Hematopoietic multipotent progenitor cell treated with erythropoietin and hydrocortisone succinate and interleukin-3 and kit ligand, for 17 days (in vitro differentiated cells): ENCODE measurements at places on chromosomes 16 and 17.

DNA sequence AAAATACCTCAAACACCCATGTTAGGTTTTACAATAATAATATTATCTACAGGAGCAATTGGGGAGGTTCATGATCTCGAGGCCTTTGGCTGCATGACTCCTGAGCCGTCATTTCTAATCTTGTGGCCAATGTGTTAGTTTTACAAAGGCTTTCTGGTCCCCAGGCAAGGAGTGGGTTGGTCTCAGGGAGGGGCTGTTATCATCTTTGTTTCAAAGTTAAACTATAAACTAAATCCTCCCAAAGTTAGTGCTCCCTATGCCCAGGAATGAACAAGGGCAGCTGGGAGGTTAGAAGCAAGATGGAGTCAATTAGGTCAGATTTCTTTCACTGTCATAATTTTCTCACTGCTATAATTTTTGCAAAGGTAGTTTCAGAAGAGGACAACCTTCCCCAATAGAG, 9.1 kb upstream of the CCL5 start:
- no peak for DNase-seq

DNA sequence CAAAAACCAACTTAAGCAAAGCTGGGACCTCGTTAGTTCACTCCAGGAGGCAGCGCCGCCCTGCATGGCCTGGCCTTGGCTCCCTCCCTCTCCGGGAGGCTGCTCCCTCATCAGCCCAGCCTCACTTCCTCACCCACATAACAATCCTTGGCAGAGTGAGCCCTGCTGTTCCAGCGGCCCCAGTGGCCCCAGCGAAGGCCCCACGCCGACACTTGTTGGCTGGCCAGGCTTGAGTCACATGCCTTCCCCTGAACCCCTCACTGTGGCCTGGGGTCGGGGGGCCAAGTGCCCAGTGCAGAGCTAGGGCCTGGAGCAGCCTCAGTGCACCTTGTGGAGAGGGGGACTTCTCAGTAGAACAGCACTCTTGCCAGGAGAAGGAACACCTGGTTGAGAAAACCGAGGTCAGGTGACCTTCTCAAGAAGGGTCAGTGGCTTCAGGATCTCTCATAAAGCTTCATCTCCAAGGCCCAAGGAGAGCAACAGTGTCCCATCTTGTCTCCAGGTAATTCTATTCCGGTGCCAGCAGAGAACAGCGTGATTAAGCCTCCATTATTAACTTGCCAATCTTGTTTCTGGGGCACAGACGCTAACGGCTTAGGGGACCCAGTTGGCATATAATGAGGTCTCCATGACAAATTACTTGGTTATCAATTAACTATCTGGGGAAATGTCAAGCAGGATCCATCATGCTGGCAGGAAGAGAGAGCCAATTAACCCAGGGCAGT, 26.8 kb downstream of the ENDOV start:
- DNase-seq: no peak

GRCh38 chr16:70419384-70420327, 19.2 kb downstream of the ST3GAL2 start:
- DNase-seq: no peak

GRCh38 chr17:3571043-3571900, 13.7 kb upstream of the TRPV3 start:
- no peak for DNase-seq

DNA sequence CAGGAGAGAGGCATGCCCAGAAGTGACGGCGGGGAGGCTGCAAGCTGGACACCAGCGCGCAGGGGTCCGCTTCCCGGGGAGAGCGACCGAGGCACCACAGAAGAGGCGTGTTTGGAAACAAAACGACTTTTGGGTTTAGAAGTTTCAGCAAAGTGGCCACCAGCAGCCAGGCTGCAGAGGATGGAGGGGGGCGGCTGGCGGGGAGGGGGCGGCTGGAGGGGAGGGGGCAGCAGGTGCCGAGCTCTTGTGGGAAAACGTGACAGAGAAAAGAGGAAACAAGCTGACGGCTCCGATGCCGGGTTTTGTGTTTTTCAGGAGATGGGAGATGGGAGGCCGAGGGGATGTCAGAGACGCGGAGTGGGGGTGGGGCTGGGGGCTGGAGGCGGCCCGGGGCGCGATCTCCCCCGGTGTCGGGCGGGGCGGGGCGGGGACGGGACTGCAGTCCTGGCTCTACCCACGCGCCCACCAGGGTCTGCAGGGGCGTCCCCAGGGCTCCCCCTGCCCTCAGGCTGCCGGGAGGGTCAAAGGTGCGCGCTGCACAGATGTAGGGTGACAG, 32.1 kb upstream of the RPH3AL start:
- no peak for DNase-seq

DNA sequence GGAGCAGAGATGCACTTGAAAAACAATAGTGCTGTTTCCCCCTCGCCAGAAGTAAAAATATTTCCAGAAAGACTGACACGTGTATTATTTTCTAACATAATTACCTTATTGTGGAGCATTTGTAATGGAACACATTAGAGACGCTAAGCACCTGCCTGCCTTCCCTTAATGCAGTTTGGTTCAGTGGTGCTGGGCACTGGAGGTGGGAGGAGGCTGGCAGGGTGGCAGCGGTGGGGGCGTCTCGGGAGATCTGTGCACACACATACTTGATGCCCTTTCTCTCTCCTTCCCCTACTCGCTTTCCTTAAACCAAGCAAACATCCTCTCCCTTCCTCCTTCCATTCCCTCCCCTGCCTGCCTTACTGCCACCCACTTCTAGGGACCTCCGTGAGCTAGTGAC, 156.6 kb upstream of the SDK2 start:
- DNase-seq: no peak
